ENCODE measurements at places on chromosomes 11 and 22.

- peak; percentile 85 for DNase-seq
Measured at GRCh38 chr22:28019360-28019759, 100.3 kb upstream of the PITPNB start.

DNA sequence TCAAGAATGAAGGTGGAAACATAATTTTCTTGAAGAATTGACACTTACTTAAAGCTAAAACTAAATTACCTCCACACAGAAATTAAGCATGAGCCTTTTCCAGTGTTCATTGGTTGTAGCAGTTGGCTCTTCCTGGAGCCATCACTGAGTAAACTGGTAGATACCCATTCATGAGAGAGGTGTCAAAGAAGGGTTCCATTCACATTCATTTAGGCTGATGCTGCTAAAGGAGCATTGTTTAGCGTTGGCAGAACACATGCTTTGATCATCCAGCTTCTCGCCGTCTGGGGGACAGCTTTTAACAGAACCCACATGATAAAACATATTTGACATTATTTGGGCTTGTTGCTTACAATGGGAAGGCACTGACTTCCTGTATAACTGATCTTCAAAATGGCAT lies 71.6 kb downstream of the TNRC6B start:
- DNase-seq, result no peak

DNA sequence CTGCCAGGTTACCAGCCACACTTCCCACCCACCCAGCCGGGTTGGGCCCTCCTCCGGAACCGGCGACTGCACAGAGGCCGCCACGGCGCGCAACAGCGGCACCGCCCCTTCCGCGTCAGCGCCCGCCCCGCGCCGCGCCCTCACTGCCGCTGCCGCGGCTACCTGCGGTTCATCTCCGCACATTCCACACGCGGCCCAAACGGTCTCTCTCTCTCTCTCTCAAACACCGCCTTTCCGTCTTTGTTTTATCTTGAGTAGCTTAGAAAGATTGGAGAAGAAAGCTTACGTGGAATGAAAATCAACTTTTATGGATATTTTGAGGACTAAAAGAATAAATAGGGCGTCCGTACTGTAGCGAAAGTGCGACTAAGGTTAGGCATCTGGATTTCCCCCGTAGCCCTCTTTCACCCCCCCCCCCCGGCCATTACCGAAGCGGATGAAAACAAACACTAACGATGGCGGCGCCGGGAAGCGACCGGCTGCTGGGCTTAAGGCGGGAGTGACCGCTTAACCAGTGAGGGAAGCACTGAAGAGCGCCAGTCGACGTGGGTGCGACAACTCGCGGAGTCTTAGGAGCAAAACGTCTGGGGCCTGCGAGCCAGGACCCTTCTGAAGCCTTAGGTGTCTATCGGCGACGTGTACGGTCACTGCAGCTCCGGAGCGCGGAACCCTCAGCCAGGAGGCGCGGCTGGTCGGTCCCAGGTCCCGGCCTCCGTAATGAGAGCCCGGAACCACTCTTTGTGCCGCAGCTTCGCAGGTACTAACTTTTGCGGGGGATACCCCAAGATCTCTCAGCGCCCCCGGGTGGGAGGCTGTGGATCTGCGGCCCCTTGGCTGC lies at the start of the genes ATG13 and HARBI1:
ATG13 (plus strand) TSS at position 420 of the 838 bp plus-strand sequence. CDS start 26,739 bp downstream, outside the sequence.
HARBI1 (minus strand) TSS at position 94 of the 838 bp plus-strand sequence. CDS start 990 bp downstream, outside the sequence.
- peak; percentile 86 for DNase-seq

GRCh38 chr22:20882855-20883254 lies 24.0 kb downstream of the SNAP29 start:
- DNase-seq, result no peak

- DNase-seq, result no peak
Measured at GRCh38 chr22:32401486-32401885, 10.6 kb downstream of the RTCB start.

- DNase-seq, result no peak
Measured at GRCh38 chr11:133896028-133896427, 50.7 kb upstream of the SPATA19 start.

DNA sequence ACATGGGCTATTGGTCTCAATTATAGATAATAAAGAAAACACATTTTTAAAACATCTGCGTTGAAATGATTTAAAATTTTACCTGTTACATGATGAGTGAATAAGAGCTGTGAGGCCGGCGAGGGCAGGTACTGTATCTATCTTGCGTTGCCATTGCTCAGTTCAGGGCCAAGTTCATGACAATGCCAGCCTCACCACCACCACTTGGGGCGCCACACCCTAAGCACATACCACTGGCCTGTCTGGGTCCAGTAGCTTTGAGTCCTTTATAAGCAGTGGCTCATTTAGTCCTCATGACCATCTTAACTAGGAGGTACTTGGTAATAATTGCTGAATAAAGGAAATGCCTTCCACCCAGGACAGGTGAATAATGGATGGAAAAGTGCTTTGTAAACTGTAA lies 14.5 kb upstream of the MB start:
- peak; percentile 49 for DNase-seq

DNA sequence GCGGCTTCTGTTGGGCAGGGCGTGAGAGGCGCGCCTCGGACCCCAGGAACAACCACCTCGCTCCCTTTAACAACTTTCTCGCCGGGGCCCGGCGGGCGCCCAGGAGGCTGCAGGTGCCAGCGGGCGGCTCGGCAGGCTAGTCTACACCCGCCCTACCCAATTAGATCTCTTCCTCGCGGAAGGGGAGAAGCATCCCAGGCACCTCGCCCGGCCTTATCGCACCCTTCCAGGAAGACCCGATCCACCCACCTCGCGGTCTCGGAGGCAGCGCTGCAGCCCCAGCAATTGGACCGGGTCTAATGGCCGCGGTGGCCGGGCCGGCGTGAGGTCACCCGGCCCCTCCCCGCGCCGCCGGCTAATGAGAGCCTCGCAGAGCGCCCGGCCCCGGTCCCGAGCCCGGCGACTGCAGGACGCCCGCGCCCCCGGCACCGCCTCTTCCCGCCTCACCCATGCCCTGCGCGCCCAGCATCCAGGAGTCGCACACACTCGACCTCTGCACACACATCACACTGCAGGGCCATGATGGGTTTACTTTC lies at the start of gene PLAAT3:
PLAAT3 (minus strand) TSS at position 298 of the 536 bp plus-strand sequence. CDS start 419 bp downstream, outside the sequence.
- peak; percentile 81 for DNase-seq

DNA sequence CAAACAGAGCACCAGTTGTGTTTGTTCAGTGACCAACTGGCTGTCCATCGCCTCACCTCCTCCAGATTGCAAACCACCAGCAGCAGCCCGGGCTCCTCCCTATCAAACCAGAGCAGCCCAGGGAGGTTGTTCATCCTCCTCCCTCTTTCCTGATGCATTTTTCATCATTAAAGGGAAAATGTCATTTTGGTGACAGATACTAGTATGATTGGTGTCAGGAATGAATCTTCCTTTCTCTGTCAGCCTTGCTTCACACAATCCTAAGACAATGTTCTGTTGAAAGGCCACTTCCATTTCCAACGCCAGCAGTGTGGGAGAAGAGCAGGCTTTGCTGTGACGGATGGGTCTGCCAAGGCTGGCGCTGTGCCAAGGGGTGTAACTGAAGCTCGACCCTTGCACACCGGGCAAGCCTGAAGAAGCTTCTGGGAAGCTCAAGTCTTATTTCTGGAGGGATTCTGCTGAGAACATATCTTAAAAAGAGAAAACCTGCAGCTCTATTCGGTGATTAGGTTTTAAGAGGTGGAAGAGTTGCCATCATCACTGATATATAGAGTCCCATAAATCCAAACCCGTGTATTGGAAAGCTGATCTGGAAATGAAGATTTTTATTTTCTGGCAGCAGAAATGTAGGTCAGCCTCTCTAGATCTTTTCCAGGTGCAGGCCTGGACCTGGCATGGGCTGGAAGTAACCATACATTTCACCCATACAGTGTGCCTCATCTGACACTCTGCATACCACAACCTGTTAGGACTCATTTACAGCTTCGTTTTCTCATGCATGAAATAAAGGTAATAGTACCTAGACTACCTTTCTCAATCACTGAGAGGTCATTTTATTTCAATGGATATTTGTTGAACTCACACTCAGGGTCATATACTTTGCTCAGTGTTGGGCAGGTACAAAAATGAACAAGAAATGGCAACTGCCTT lies 524.5 kb downstream of the NTM start:
- no peak for DNase-seq

DNA sequence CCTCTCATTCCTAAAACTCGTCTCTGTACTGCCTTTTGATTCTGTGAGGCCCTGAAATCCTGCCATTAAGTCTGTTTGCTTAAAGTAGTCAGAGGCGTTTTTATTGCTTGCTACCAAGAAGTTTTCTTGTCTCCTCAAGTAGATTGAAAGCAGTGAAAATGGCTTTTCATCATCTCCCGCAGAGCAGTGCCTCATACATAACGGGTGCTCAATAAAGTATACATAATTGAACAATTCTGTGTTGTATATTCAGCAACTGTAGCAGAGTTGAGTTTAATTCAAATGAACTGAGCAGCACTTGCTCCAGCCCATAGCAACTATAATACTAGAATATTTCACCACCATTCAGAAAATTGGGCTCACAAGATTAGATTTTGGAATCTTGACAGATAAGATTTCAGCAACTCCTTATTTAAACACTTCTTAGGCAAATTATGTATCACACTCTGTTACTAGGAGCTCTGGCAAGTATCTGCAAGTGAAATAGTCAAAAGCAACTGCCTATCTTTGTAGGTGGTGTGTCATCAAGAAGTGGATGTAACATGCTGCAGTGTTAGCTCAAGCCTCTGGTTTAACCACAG lies 20.0 kb downstream of the FIBIN start:
- DNase-seq, result no peak

DNA sequence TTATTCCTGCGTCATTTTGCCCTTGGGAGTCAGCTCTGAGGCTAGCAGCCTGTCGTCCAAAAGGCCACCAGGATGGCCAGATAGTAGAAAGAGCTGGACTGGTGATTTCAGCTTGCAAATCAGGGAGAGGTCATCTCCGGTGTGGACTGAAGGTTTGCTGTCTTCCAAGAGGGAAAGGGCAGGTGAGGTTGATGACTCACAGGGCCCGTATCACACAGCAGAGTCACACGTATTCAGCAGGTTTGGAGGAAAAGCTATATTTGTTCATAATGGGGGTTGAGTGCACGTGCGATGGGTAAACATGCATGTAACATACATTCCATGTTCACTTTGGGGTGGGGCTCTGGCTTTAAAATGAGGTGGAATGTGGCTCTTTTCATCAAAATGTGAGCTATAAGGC lies 25.6 kb downstream of the MRPL21 start:
- no peak for DNase-seq

GRCh38 chr11:46331282-46331984 lies 15.8 kb upstream of the DGKZ start:
- DNase-seq, result no peak

DNA sequence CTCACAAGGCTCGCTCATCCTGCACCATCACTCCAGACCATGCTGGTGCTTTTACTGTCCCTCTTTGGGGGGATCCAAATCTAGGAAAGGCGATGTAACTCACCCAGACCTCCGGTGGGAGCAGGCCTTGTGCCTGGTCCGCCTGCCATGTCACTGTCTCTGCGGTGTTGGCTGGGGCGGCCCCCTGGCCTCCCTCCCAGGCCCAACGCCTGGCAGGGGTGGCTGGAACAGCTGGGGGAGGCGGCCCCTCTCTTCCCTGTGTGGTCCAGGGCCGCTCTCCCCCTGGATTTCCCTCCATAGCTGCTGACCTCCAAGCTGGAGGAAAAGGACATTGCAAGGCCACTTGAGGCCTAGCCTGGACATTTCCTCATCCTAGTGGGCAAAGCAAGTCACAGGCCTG lies 11.1 kb upstream of the MGAT3 start:
- DNase-seq, result no peak

DNA sequence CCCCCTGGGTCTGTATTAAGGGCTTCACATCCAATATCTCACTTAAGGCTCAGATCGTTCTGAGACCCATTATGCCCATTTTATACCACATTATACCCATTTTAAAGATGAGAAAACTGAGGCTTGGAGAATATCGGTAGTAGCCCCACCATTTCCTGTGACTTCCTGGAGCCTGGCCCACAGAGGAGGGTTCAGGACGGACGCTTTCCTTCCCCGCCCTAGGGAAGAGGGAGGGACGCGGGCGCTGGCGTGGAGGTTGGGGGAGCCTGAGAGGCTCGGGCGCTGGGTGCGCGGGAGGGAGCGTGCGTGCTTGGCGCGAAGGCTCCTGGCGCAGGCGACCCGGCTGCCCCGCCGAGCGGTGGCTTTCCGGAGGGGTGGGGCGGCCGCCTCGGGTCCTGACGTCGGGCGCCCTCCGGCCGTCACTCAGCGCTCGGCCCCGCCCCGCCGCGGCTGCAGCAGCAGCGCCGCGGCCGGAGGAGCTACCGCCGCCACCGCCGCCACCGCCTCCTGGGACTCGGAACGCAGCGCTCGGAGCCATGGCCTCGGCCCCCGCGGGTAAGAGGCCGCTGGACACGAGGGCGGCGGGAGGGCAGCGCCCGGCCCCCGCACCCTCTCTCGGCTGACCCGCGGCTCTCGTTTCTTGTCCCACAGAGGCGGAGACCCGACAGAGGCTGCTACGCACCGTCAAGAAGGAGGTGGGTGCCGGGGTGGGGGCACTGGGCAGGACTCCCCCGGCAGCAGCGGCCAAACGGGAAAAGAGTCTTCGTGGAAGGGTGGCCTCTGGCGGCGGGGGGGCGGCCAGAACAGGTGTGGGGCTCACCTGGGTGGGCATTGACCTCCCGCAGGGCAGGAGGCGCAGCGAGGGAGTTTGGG lies at the start of gene SGSM1:
SGSM1 (plus strand) TSS at position 422 of the 873 bp plus-strand sequence; CDS start at position 537, 115 bp downstream.
- peak; percentile 44 for DNase-seq

- DNase-seq, result peak; percentile 82
Measured at GRCh38 chr11:86818462-86819192, 18.3 kb downstream of the PRSS23 start.

DNA sequence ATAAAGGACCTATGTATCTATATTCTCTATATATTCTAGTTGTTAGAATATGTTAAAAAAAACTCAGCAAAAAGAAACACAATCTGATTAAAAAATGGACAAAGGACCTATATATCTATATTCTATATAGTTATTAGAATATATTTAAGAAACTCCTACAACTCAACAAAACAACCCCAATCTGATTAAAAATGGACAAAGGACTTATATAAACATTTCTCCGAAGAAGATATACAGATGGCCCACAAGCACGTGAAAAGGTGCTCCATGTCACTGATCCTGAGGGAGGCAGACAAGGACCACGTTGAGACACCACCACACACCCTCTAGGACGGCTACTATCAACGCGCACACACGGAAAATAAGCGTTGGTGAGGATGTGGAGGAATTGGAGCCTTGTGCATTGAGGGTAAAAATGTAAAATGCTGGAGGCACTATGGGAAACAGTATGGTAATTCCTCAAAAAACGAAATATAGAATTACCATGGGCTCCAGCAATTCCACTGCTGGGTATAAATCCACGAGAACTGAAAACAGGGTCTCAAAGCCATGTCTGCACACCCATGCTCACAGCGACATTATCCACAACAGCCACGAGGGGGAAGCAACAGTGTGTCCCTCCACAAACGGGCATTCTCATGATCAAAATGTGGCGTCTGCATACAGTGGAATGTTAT lies 22.7 kb downstream of the YPEL1 start:
- DNase-seq, result peak; percentile 70

- no peak for DNase-seq
Measured at GRCh38 chr11:14783788-14784187, 108.2 kb downstream of the CYP2R1 start.

- DNase-seq, result peak; percentile 25
Measured at GRCh38 chr11:94638902-94639373, 71.8 kb downstream of the PIWIL4 start.

DNA sequence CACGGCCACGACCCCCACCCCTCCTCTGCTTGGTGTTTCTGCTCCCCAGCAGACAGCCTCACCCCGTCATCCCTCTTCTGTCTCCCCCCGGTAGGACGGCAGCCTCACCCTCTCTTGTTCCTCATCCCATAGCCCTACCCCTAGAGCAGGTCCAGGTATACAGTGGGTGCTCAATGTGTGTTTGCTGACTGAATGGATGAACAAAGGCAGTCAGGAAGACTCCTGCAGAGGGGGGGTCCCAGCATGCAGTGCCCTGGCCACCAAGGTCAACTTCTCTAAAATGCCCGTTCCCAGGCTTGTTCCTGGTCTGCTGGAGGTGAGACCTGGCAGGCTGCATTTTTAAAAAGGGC lies 34.7 kb upstream of the FADD start:
- no peak for DNase-seq

Data from M059J (cell line).